Heart right ventricle (tissue), 16 donors: ENCODE measurements at places on chromosomes 12 and 14. TPM values are rescaled to one million over a fixed set of nuclear protein-coding genes. Genes with fewer than 3 reads are reported as not detected.
A peak's percentile ranks its signal among the peaks of the same experiment; 100 is the strongest.

DNA sequence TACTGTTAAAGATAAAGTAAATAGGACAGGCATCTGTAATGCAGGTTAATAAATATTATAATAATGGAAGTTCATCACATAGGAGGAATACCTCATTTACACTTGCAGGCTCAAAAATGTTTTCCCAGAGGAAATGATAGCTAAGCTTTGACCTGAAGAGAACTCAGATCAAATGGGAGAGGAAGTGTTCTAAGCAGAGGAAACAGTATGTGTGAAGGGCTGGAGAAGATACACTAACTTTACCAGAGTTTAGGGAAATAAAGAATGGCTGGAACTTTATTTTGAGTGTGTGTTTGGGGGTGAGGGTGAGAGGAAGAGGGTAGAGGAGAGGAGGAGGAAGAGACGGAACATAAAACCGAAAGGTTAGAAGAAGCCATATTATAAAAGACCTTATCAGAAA is 34.0 kb upstream of the AP4S1 start:
- DNase-seq = no peak

DNA sequence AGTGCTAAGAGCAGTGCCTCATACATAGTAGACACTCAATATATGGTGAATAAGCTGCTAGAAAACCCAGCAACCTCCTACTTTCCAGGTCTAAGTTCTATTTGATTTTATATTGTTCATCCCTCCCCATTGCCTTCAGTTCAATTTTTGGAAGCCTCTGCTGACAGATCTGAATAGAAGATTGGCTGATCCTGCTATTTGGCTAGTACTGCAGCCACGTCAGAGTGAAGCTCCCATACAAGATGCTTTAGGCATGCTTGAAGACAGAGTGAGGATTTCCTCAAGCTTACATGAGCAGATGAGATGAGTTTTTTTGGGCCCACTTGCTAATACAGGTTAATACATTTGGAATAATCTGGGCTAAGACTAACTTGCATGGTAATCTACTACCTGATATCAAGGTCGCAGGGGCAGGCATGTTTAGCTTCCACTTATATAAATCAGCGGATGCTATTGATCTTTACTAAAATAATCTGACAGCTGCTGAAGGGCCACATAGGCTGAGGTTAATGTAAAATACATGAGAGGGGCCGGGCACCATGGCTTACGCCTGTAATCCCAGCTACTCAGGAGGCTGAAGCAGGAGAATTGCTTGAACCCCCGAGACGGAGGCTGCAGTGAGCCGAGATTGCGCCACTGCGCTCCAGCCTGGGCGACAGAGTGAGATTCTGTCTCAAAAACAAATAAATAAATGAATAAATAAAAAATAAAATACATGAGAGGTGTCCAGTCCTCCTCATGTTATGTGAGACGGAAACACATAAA is 15.9 kb upstream of the AEBP2 start:
- no peak for DNase-seq

GRCh38 chr12:98456576-98457573 is 58.5 kb upstream of the TMPO start:
- peak; percentile 48 for DNase-seq

- no peak for DNase-seq
These were observed 32.0 kb downstream of the RFLNA start for GRCh38 chr12:124326871-124327270.

- no peak for DNase-seq
These were observed 53.3 kb upstream of the NCOR2 start for GRCh38 chr12:124620606-124621295.

DNA sequence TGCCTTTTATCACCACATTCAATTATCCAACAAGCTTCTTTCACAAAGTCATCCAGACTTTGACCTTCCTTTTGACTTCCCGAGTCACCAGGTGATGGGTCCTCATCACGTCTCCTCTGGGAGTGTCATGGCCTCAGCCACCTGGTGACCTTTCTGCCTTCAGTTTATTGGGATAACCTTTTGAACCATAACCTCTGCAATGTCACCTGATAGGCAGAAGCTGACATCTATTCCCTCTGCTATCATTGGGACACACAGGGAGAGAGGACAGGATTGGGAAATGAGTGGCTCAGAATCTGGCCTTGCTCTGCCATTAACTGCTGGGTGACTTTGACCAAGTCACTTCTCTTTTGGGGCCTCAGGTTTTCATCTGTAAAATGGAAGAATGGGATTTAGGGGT is 388.7 kb downstream of the NUAK1 start:
- DNase-seq = no peak

DNA sequence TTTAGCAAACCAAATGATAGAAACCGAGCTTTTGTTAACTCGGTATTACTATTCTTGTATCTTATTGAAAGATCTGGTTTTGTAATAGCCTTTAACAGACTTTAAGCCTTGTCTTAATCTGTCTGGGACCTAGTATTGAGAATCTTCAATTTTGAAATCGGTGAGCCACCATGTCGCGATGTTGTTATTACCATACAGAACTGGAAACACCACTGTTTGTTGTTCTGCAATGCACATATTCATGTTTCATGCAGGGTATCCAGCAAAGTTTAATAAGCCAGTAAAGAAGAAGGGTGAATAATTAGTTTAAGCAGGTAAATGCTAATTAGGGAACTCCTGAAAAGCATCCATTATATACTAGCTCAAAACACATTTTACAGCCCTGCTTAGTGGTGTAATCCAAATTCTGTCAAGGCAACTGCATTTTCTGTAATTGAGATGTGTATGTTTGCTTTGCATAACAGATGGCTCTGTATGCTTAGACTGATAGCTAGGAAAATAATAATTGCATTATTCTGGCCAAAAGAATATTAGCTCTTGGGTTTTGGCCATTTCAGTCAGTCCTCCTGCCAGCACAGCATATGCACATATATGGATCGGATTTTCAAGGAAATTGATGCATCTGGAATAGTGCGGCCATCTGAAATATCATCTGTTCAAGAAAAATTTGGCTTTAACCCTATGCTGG is 389.2 kb downstream of the EGLN3 start:
- DNase-seq = no peak

DNA sequence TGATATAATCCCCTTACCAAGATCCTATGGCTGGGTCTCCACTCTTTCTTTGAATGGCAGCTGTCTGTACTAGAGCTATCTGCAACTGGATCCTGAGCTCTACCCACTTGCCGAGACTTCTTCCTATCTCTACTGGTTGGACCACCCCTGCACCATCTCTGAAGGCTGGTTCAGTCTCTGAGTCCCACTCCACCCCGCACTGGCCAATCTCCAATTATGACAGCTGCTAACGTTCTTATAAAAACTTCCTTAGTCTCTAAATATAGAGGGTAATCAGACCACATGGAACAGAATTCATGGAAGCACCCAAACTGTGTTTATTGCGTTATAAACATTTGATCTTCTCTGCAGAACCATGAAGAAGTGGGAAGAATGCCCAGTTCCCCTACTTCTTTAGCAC is 186.6 kb upstream of the EEA1 start:
- DNase-seq = no peak

DNA sequence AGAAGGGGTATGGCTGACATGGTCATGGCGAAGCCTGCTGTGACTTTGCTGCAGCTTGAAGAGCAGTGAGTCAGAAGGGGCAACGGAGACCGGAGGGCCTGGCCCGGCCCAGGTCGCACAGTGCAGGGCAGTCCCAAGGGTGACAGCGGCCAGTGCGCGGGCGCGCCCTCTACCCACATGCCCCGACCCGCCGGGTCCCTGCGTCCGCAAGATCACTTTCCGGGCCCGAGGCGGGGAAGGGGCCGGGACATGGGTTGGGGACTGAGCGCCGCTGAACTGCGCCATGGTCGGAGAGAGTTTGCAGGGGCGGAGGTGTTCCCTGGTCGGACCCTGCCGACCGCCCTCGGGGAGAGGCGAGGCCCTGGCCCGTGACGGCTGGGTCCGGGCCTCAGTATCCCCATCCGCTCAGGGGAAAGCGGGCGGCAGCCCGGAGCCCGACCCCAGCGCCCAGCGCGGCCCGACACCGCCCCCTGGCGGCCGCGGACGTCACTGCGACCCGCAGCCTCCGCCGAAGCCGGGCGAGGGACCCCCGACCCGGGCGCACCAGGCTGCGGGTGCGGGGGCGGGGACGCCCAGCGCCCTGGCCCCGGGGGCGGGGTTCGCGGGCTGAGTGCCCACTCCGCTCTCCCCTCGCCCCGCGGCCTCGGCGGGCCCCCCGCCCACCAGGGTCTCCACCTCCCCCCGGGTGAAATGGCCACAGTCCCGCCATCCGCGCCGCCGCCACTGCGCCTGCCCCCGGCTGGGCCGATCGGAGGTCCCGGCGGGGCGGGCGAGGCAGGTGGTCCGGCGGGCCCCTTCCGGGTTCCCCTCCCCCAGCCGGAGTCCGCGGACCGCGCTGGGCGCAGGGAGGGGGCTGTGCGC is 7.2 kb upstream of the ANKRD9 start:
- no peak for DNase-seq

DNA sequence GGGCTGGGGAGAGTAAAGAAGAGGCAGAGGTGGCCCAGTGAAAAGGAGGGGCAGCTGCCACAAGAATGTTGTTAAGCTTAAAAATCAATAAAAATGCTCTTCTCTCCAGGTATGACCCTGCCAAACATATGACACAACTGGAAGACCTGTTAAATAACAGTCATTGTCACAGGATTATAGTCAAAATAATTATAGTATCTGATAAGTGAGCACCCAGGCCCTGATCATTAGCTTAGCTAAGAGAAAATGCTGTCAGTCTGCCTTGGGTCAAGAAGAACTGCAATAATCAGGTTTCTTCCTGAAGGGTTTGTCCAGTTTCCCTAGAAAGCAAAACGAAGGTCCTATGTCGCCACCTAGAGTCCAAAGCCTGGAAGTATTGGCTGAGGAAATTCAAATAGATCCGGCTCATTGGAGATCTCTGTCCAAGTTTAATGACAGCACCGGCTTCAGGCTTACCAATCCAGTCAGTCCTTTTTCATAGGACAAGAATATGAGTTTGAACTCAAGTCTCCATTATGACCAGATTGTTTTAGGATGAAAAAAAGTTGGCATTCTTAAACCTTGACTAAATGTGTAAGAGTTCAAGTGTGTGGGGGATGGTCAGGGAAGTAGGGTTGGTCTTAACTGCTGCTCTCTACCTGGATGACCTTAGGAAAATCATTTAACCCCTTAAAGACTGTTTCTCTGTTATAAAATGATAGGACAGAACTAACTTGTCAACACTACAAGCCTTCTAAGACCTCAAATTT is 22.5 kb upstream of the NKX2-8 start:
- no peak for DNase-seq

DNA sequence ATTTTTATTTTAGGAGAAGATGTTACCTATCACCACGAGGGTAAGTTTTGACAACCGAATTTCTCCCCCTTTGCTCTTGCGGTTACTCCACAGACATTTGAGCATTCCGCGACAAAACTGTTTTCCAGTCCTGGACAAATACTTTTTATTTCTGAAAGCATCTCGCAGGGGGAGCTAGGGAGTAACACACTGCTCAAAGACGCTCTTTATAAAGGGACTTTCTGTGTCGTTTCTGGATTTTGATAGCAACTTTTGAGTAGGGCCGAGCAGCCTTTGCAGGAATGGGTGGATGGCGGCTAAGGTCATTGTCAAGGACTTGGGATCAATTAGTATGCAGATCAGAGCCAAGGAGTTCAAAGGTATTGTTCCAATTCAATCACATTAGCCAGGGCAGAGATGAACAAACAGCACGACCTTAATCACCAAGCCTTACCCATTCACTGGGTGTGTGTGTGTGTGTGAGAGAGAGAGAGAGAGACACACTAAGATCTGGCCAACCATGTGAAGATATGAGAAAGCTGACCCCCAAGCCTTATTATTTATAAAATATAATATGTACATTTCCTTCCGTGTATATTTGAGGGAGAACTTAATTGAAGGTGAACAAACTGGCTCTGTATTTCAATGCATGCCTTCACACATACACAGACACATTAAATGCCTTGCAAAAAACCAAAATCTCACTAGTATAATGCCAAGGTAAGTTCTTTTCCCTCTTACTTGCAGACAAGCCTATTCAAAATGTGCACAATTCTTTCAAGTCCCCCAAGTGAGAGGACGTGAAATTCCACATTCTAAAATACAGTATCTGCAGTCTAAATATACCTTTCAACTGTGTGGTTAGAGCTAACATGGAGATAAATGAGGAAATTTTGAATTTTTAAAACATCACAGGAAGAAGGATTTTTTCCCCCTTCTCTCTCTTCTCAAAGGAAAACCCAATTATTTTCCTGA is 613.8 kb downstream of the VRK1 start:
- no peak for DNase-seq

GRCh38 chr14:37599507-37600368 is 4.3 kb downstream of the TTC6 start:
- DNase-seq = no peak

- no peak for DNase-seq
These were observed 134.6 kb downstream of the TMEM121 start for GRCh38 chr14:105660816-105661531.

- no peak for DNase-seq
These were observed 38.1 kb downstream of the SDR9C7 start for GRCh38 chr12:56896082-56896481.

DNA sequence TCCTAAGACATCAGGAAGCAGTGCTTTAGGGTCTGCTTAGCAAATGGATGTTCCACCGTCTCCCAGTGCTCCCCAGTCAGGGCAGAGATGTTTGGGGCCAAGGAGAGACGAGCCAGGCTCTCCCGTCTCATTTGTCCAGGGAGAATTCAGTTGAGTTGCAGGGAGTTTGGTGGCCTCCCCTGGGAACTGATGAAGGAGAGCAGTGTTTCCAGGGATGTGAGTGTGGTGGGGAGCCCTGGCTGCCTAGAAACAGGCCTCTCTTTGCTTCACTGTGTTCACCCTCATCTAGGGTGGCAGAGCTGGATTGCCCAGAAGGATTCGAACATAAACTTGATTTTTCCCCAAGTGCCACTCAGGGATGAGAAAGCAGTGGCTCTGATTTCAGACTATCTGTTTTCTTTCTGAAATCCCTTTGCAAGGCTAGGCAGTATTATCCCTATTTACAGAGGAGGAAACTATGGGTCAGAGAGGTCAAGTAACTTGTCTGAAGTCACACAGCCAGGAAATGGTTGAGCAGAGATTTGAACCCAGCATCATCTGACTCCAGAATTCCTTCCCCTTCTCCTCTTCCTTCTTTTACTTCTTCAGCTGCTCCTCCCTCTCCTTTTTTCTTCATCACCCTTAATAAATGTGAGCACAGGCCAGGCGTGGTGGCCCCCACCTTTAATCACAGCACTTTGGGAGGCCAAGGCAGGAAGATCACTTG is 6.6 kb downstream of the TPCN1 start:
- DNase-seq = no peak

DNA sequence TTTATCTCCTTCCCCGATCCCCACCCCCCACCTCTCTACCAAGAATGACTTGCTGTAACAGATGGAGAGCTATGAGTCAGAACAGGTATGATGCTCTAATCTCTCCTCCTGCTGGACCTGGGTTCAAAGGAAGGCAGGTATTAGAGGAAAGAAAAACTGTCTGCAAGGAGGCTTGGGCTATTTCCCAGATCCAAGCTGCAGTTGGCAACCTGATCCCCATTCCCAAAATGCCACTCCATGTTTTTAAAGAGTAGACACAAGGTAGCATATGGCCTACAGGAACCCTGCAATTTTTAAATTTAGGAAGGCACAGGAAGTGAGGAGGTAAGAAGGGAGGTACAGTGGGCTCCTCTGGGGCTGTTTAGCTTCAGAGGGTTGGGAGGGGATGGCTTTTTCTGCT is 33.0 kb downstream of the SRRM4 start:
- DNase-seq = no peak

Gene ZNF891
- polyA plus RNA-seq = 0.23 TPM

Gene DCN
- polyA plus RNA-seq = 315 TPM

Gene PLA2G1B
- 0.22 TPM for polyA plus RNA-seq

Gene TDRD9
- polyA plus RNA-seq = 2.2 TPM

Gene DLK1
- 7.8 TPM for polyA plus RNA-seq

Gene TMEM30B
- 0.15 TPM for polyA plus RNA-seq
